ENCODE measurements at places on chromosomes 5 and 9.

GRCh38 chr9:120571443-120572257 is 8.3 kb downstream of the CDK5RAP2 start:
- peak; percentile 22 for DNase-seq

GRCh38 chr9:136952321-136952850 is 313 bp downstream of the LCN12 start:
- no peak for DNase-seq

DNA sequence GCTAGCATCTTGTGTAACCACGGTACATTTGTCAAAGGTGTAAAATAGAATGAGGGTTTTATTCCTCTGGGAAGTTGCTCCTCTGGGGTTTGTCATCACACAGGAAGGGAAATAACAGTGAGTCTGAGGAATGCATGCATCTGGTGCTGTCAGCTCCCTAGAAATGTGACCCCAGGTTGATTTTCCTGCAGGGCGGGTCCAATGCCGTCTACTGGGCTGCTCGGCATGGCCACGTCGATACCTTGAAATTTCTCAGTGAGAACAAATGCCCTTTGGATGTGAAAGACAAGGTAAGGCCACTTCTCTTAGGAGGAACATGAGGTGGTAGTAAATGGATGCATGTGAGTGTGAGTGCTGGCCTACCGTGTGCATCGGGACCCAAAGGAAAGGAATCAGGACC is 78.8 kb upstream of the CTSL start:
- no peak for DNase-seq

DNA sequence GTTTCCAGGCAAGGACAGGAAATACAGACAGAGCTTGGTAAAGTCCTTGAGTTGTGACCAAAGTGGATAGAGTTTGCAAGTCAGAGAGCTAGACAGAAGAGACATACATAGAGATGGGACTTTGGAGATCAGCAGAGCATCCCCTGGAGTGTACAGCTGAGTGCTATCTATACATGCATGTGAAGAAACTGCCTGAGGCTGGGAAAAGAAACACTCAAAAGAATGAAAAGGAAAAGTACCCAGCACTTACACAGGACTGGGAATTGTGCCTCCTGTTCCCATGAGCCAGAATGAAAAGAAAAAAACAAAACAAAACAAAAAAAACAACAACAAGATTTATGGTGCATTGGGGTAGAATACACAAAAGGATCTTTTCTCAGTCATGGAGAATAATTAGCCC is 606.4 kb downstream of the ZNF608 start:
- no peak for DNase-seq

GRCh38 chr9:121447321-121447834 is 52.3 kb downstream of the GGTA1 start:
- no peak for DNase-seq

GRCh38 chr9:129759804-129760502 is 7.1 kb upstream of the PTGES start:
- no peak for DNase-seq

- DNase-seq, result no peak
Measured at GRCh38 chr9:16735001-16735400, 135.5 kb downstream of the BNC2 start.

GRCh38 chr9:85900504-85901201 is 40.3 kb upstream of the NAA35 start:
- no peak for DNase-seq

- DNase-seq, result peak; percentile 48
Measured at GRCh38 chr5:98774192-98775033, 950 bp downstream of the RGMB start.

- DNase-seq, result no peak
Measured at GRCh38 chr9:93306081-93306480, 122.1 kb downstream of the WNK2 start.

DNA sequence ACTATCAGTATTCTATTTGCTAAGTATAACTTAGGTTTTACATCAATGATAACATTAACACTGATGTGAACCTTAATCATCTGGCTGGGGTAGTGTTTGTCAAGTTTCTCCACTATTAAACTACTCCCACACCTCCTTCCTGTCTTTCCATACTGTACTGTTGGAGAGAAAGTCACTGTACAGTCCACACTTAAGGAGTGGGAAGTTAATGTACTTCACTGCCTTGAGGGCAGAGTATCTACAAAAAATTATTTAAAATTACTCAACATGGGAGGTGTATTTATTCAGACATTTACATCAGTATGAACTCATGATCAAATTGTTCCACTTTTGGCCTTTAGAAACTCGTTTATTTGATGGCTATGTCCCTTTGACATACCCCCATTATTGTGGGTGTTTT is 11.9 kb downstream of the UHRF2 start:
- DNase-seq, result no peak
